Small intestine (tissue), 16 donors: ENCODE measurements at places on chromosomes 12 and 14. TPM values are rescaled to one million over a fixed set of nuclear protein-coding genes. Genes with fewer than 3 reads are reported as not detected.

Gene ASCL1
- polyA plus RNA-seq = not detected

Gene GRIP1
- 0.67 TPM for polyA plus RNA-seq

Gene ENDOU
- 0.30 TPM for polyA plus RNA-seq

Gene TAS2R14
- 0.85 TPM for polyA plus RNA-seq

Gene WDR20
- 23.0 TPM for polyA plus RNA-seq

Gene ADAM20
- 0.03 TPM for polyA plus RNA-seq

Gene DIO2
- polyA plus RNA-seq = 0.07 TPM

Gene ZBTB39
- 0.81 TPM for polyA plus RNA-seq

Gene RASAL1
- polyA plus RNA-seq = 0.81 TPM

Gene A2ML1
- polyA plus RNA-seq = 0.22 TPM

Gene MARS1
- 57.0 TPM for polyA plus RNA-seq

Gene RASSF9
- 0.27 TPM for polyA plus RNA-seq

Gene GUCY2C
- 34.9 TPM for polyA plus RNA-seq

Gene PAPLN
- polyA plus RNA-seq = 59.2 TPM

Gene TAPBPL
- polyA plus RNA-seq = 34.9 TPM

Gene SERPINA1
- polyA plus RNA-seq = 3,497 TPM

Gene SLC2A14
- polyA plus RNA-seq = 0.22 TPM

Gene PZP
- 0.16 TPM for polyA plus RNA-seq

Gene EFCAB11
- 4.2 TPM for polyA plus RNA-seq

Gene HOXC4
- polyA plus RNA-seq = 8.2 TPM

Gene DLK1
- polyA plus RNA-seq = 0.89 TPM

Gene MYH6
- 52.1 TPM for polyA plus RNA-seq

Gene FAIM2
- polyA plus RNA-seq = not detected

Gene GPRC5D
- polyA plus RNA-seq = not detected

Gene RAD9B
- not detected for polyA plus RNA-seq

Gene TEX22
- polyA plus RNA-seq = not detected

Gene PLCZ1
- polyA plus RNA-seq = not detected

Gene ISM2
- 0.03 TPM for polyA plus RNA-seq

Gene VAMP1
- 1.8 TPM for polyA plus RNA-seq

Gene SLC4A8
- 2.5 TPM for polyA plus RNA-seq

Gene JPH4
- 4.0 TPM for polyA plus RNA-seq

Gene TROAP
- 29.5 TPM for polyA plus RNA-seq

Gene AMIGO2
- polyA plus RNA-seq = 0.22 TPM

Gene KCNA5
- 0.30 TPM for polyA plus RNA-seq

Gene C1RL
- polyA plus RNA-seq = 77.1 TPM

Gene SPTB
- 1.2 TPM for polyA plus RNA-seq

Gene RHEBL1
- polyA plus RNA-seq = 1.4 TPM

Gene SIRT4
- polyA plus RNA-seq = 1.6 TPM

Gene AJUBA
- polyA plus RNA-seq = 1.9 TPM

Gene GNB3
- 5.5 TPM for polyA plus RNA-seq

Gene ACTR10
- polyA plus RNA-seq = 74.0 TPM

Gene DCN
- 8.1 TPM for polyA plus RNA-seq

Gene C12orf50
- polyA plus RNA-seq = not detected

Gene ACOT4
- 2.5 TPM for polyA plus RNA-seq

Gene FOXM1
- 16.9 TPM for polyA plus RNA-seq

Gene NUMB
- 41.3 TPM for polyA plus RNA-seq

Gene BCAT1
- polyA plus RNA-seq = 5.3 TPM

Gene FAM186B
- not detected for polyA plus RNA-seq

Gene SLC38A1
- polyA plus RNA-seq = 3.6 TPM

Gene ABCC9
- 2.5 TPM for polyA plus RNA-seq

Gene RFC5
- polyA plus RNA-seq = 6.5 TPM

Gene MANSC1
- 5.4 TPM for polyA plus RNA-seq

Gene RNF212B
- polyA plus RNA-seq = 0.27 TPM

Gene SSTR1
- polyA plus RNA-seq = 7.8 TPM

Gene DTX1
- polyA plus RNA-seq = 4.1 TPM

Gene VASH1
- 1.3 TPM for polyA plus RNA-seq

Gene ASPG
- polyA plus RNA-seq = 2.7 TPM

Gene UBC
- polyA plus RNA-seq = 704 TPM

Gene RESF1
- 134 TPM for polyA plus RNA-seq

Gene KRT81
- not detected for polyA plus RNA-seq
